ENCODE measurements at places on chromosomes 6 and 20.

- DNase-seq: no peak
Observed at GRCh38 chr20:8800089-8800488, 268.8 kb upstream of the PLCB4 start.

DNA sequence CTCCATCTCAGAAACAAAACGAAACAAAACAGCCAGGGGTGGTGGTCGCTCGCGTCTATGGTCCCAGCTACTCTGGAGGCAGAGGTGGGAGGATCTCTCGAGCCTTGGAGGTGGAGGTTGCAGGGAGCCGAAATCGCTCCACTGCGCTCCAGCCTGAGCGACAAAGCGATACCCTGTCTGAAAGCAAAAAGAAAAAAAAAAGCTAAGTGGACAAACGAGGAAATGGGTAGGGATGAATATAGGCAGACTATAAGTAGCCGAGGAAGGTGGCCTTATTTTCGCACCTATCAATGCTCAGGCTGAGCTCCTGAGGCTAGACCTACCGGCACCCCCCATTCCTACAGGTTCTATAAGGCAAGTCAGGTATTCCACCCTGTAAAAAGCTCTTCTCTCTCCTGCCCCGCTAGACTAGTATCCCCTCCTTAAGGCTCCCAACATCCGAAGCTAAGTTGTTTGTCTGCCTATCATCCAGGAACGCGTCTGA, 650 bp upstream of the CASP8AP2 start:
- DNase-seq: no peak

DNA sequence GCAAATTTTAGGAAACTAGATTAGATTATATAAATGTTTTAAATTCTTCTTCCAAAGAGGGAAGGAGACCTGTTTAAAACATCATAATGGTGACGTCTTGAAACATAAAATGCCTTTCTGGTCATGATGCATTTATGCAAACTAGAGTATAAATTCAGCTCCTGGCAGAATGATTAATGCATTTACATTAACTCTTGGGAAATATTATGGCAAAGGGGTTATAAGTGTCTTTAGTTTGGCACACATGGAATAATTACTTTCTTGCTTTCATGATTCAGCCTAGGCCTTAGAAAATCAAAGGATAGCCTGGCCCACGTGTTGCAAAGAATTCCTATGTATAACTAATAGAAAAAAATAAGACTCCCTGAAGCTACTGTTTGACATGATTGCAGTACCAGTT, 639.2 kb downstream of the RFPL4B start:
- no peak for DNase-seq

GRCh38 chr6:74912234-74912633, 293.6 kb downstream of the COL12A1 start:
- DNase-seq: no peak
